Suppressor macrophage (primary cell): ENCODE measurements at places on chromosomes 5 and 9.
A peak's percentile ranks its signal among the peaks of the same experiment; 100 is the strongest.

DNA sequence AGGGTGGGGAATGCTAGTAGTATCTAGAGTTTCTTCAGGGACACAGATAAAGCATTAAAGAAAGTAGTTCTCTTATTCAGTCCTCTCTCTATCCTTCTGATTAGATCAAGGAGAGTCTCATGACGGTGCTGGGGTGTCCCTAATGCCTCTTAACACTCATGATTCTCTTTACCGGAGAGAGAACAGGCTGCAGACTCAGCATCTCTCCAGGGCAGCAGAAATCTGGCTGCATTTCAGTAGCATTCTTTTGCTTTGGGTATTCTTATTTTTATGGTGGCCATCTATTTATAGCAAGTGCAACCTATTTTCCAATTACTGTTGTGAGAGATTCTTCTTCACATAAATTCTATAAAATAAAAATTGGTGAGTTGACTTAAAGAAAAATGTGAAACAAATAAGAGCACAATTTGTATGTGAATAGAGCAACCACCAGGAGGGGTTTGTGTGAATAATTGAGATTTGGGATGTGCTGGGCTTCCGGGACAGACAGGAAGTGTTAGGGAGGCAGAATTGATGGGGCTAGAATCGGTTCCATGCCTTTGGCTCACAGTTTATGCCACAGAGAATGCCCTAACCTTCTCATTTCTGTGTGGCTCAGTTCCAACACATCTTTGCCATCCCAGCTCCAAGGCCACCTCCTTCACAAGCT lies 23.8 kb upstream of the BOD1 start:
- no peak for DNase-seq

DNA sequence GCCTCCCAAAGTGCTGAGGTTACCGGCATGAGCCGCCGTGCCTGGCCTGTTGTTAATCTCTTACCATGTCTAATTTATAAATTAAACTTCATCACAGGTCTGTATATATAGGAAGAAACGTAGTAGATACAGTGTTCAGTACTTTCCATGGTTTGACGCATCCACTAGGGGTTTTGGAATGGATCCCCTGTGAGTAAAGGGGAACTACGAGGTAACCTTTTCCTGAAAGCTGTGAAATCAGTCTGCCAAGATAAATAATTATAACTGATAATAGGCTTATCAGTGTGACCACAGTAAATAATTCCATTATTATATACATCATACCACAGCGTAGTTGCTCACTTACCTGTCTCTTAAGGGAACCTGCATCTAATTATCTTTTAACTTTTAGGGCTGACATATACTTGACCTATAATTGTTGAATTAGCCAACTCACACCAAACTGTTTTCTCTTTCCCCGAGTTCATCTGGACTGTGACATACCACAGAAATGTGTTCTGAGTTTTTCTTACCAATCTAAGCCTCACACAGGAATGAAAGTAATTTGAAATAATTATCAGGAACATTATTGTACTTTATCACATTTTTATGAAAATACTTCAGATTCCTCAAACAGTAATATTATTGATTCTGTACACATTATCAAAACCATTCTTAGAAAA lies 42.9 kb downstream of the DAPK1 start:
- no peak for DNase-seq

- peak; percentile 80 for DNase-seq
Observed at GRCh38 chr5:154221371-154221896, 30.9 kb downstream of the GALNT10 start.

DNA sequence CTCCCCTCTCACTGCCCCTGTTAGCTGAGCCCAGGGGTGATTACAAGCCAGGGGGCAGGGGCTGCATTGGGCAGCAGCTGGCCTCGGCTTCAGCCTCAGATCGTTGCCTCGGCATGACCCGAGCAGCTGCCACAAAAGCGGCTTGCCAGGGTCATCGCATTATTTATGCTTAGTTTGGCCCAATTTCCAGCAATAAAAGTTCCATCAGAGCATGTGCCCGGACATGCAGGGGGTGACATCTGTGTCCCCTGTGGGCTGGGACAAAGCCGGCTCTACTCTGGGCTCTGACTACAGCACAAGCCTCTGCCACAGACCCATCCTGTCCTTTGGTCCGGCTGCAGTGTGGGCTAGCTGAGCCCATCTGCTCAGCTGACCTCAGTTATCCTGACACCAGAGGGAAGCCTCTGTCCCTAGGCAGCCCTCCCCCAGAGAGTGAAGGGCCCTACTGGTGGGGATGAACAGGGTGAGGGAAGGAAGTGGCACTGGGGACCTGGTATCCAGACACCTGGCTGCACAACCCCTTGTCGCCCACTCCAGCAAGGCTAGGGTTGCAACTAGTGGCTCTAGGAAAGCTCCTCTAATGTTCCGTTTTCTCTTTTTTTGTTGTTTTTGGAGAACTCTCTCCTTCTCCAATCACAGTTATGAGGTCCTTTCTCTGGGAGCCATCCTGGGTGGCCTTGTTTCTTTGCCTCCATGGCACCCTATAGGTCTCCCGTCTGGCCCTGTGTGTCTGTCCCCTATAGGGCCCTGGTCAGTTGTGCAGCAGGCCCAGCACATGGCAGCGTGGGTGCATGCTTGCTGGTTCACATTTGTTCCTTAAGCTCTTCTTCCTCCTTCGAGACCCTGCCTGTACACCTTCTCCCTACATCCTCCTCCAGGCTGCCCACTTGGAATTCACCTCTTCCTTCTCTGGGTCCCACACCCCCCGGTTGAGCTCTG lies 13.3 kb upstream of the GADD45G start:
- no peak for DNase-seq

DNA sequence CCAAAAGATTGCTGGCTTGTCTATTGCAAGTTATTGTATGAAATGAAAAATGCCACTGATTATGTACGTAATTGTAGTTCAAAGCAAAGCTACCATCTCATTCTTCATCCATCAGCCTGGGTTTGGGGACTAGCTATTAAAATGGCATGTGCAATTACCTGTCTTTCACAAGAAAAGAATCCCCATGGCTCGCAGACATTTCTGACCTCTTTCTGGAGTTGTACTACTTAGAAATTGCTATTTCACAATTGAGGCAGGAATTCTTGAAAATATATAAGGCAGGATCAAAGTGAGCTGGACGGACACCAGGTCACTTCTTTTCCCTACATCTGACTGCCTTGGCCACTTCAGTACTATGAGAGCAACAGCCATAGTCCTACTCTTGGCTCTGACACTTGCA lies at the start of gene SPINK9:
Gene SPINK9 (plus strand): TSS at position 301 of the 400 bp plus-strand sequence. CDS start 55 bp downstream, at position 356.
- no peak for DNase-seq

DNA sequence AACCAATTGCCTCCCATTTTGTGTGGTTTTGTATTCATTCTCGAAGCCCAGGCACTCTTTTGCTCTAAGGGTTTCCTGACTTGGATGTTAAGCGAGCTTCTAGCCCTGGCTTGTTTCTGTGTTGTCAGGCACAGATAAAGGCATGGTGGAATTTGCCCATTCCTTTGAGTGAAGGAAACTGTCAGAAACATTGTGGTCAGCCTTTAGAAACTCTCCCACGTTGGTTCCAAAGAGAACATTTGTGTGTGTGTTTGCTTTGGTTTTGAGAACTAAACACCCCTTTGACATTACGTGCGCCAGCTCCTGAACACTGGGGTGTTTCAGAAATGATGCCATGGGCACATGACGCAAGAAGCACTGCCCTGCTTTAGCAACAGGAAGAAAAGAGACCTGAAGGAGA lies 320.9 kb downstream of the NTRK2 start:
- no peak for DNase-seq

- peak; percentile 7 for DNase-seq
Observed at GRCh38 chr5:62065050-62065449, 241.0 kb upstream of the KIF2A start.

GRCh38 chr5:62701036-62701435 lies 122.4 kb downstream of the LRRC70 start:
- no peak for DNase-seq

GRCh38 chr9:80492221-80492620 lies 920.5 kb downstream of the TLE4 start:
- no peak for DNase-seq

DNA sequence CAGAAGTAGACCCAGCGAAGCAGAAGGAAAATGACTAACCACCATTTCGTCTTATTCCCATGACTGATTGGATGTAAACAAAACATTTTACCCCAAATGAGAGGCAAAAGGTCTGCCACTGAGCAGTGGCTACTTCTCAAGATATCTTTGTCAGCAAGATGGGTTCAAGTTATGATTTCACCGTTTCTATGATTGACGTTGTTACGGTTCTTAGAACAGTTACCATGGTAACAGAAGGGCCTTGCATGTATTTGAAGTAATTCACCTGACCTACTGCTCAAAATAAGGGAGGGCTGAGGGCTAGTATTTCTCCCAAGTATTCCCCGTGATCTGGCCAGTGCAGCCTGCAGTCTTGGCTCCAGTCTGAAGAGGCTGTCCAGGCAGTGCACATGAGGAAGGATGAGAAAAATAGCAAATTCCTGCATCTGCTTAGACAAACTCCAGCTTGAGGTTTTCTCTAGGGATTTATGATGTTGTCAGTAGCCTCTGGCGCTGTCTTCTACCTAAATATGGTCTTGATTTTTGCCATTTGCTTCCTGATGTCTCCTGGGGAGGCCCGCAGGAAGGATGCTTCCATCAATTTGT lies 372.7 kb downstream of the TMEM38B start:
- no peak for DNase-seq

DNA sequence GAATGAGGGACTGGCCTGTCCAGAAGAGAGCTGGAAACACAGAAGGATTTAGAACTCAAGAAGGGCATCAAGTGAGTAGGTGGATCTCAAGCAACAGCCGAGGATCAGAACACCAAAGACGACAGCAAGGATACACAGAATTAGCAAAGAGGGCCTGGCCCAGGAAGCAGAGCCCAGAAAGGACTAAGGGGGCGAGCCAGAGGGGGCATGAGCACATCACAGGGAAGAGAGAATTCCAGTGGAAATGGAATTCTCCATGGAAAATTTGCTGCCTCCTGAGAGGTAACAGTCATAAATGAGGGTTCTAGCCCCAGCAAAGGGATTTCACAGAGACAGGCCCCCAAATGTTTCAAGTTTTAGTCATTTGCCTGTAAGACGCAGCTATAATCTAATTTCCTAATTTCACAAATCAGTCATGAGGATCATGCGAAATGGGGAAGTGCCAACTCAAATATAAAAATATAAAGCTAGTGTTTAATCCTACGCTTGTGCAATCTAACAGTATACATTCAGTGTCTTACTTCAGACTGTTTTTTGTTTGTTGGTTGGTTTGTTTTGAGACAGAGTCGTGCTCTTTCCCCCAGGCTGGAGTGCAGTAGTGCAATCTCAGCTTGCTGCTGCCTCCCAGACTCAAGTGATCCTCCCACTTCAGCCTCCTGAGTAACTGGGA lies 46.7 kb downstream of the FNBP1 start:
- DNase-seq = peak; percentile 71

- no peak for DNase-seq
Observed at GRCh38 chr9:86185872-86186271, 73.6 kb downstream of the C9orf153 start.

DNA sequence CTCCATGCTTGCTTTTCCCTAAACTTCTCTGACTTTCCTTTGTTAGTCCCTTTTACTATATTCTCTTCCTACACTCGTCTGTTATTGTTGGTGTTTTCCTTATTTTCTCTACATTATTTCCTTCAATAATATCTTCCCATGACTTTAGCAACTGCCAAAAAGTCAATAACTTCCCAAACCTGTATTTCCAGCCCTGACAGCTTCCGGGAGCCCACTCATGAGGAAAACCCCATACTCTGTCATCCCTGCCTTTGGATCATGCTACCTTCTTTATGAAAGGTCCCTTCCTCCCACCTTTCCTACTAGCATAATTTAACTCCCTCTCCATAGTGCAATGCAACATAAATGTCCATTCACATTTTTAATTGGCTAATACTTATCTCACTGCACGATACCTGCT lies 144.0 kb upstream of the CDH6 start:
- DNase-seq = no peak

- DNase-seq = no peak
Observed at GRCh38 chr5:179967489-179967888, 59.8 kb upstream of the TBC1D9B start.

DNA sequence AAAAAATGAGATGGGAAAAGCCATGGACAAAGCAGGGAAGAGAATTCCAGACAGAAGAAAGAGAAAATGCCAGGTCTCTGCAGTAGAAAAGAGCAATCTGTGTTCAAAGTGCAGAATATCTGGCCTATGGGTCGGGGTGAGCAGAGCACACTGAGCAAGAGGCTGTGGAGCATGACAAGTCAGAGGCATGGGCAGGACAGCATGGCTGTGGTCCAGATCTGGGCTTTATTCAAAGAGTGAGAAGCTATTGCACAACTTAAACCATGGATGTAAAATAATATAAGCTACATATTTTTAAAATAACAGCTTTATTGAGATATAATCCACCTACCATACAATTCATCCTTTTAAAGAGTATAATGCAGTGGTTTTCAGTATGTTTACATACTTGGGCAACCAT lies 133.1 kb upstream of the SPDL1 start:
- no peak for DNase-seq
